HFFc6 (cell line): ENCODE measurements at places on chromosomes 12 and 14. TPM values are rescaled to one million over a fixed set of nuclear protein-coding genes. Genes with fewer than 3 reads are reported as not detected.

Gene NAV3
- 94.3 to 120 TPM (median 120 TPM) in 3 replicates for total RNA-seq

Gene MDP1
- 9.8 to 13.0 TPM (median 11.3 TPM) in 3 replicates for total RNA-seq

Gene PRR4
- 0.97 and 1.2 TPM in 2 replicates for total RNA-seq

DNA sequence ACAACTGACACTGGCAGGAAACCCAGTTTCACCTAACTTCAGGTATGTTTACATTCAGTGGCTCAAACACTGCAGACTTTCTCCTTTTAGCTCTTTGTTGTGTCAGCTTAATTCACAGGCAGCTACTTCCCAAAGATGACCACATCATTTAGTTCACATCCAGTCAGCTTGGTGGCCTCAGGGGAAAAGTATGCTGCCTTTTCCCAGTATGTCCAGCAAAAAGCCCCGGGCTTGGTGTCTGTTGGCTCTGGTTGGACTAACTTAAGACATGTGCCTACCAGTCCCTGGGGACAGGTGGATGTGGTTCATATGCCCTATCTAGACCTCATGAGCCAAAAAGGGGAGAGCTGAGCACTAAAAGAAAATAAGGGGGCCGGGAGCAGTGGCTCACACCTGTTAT, 56.4 kb downstream of the GOLGA5 start:
- peak; percentile 55 for DNase-seq

DNA sequence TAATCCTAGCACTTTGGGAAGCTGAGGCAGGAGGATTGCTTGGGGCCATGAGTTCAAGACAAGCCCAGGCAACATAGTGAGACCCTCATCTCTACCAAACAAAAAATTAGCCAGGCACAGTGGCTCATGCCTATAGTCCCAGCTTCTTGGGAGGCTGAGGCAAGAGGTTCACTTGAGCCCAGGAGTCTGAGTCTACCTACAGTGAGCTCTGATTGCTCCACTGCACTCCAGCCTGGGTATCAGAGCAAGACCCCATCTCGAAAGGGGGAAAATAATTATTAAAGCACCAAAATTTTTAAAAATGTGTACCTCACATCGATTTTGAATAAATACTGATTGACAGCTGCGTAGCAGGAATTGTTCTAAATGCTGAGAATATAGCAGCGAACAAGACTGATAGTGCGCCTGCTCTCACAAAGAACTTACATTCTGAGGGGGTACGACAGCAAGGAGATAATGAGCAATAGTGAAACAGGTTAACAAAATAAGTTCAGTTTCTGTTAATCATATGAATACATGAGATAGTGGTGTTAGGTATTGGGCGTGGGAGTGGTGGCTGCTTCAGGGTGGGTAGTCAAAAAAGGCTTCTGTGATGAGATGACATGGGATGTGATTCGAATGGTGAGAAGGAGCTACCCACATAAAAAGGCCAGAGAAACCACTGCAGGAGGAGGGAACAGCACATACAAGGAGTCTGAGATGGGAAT, 19.6 kb downstream of the HCFC2 start:
- DNase-seq: no peak

Gene AKAP3
- total RNA-seq: 0.51 to 0.77 TPM (median 0.74 TPM) in 3 replicates

- DNase-seq: no peak
Measured at GRCh38 chr14:91302391-91302790, 57.9 kb upstream of the GPR68 start.

DNA sequence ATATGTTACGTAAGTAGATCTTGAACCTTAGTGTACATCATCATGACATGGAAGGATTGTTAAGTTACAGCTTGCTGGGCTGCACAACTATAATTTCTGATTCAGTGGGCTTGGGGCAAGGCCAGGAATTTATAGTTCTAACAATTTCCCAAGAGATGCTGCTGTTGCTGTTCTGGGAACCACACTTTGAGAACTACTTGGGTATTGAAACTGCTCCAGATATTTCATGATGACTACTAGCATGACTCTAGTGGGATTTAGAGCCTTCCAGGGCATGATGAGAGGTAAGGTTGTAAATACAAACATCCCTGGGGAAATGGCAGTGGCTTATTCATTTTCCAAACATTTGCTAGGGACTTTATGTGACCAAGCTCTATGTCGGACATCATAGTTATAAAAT, 904.8 kb upstream of the SEL1L start:
- no peak for DNase-seq

DNA sequence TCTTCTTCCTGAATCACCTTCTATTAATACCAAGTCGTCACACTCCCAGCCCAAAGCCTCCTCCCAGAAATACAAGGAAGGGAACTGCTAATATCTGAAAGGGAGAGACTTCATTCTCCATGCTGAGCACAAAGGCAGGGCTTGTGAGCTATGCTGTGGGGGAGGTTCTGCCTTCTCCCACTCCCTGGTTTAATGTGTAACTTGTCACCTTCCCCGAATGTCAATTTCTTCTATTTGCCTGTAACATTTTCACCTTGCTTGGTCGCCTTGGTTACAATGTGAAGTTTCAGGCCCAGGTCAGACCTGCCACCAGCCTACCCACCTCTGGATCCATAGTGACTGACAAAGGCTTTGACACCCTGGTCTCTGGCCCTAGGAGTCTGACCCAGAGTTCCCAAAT, 82.0 kb upstream of the ESRRB start:
- no peak for DNase-seq

GRCh38 chr12:66380769-66381535, 78.7 kb downstream of the HELB start:
- DNase-seq: no peak

Gene IRAK3
- 0.74 to 4.4 TPM (median 1.2 TPM) in 3 replicates for total RNA-seq

Gene PZP
- total RNA-seq: not detected in 3 replicates

GRCh38 chr12:107130830-107131611, 37.7 kb upstream of the CRY1 start:
- no peak for DNase-seq

Gene SDR9C7
- total RNA-seq: not detected in 3 replicates

DNA sequence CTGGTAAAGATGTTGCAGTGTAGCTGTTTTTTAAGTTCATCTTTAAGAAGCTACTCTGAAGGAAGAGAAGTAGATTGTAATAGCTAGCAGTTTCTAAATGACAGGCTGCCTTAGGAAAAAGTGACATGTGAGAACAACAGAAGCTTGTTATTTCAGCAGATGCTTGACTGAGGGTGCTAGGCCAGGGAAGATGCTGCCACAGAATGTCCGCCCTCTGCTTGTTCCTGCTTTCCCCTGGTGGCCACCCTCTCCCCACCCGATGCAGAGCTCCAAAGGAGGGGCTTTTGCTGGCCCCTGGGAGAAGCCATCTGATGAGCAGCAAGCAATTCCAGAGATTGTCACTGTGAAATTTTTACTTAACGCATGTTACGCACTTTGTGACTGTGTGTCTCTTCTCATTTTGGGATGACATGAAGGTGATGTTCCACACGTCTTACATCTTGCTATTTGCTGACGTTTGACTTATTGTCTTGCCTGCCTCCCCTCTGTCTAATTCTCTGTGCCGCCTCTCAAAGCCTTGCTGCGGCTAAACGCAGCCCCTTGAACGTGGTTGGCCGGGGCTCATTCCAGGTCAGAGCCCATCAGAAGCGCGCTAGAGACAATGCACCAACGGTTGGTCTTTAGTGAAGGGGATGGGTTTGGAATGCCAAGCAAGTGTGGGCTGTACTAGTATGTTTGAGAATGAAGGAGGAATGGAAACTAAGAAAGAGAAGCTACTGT, 44.8 kb downstream of the WDR20 start:
- no peak for DNase-seq

DNA sequence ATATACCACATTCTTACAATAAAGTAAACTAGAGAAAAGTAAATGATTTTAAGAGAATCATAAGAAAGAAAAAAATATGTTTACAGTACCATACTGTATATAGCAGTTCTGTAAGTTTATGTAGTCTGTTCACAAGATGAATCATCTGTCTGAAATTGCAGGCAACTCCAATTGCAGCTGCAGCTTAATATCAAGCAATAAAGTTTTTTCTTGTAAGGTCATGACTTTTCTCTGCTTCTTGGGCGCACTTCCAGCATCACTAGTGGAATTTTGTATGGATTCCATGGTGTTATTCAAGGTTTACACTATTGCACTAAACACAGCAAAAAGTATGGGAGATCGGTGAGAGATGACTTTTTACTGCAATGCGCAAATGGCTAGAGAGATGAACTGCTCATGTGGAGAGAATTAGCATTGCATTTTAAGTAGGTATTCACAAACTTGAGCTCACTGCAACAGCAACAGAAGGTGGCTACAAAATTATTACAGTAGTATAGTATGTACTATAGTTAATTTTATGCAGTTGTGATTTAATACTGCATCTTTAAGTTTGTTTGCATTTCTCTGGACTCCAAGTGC, 445.4 kb upstream of the OR4E1 start:
- no peak for DNase-seq

DNA sequence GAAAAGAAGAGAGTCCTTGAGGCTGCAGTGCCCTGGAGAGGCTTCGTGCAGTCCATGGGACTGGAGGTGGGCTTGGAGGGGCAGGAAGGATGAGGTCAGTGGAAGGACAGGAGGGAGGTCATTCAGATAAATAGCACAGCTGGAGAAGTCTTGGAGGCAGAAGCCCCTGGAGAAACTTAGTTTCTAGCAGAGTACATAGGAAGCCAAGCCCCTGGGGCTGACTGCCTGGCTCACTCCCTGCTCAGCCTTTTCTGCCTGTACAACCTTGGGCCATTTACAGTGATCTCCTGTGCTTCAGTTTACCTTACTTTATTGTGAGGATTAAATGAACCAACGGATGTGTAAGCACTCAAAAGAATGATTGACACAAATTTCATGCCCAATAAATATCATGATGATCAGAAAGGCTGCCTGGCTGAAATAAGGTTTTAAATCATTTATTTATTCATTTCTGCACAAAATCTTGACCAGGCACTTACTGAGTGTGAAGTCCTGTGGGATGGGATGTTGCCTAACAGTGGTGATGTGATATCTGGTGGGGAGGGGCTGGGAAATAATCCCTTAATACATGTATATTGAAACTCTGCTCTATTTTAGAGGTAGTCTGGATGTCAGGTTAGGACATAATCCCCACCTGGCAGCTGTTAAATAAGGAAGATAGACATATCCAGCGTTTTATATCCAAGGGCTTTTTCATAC, 54.3 kb downstream of the PLEKHG7 start:
- no peak for DNase-seq

DNA sequence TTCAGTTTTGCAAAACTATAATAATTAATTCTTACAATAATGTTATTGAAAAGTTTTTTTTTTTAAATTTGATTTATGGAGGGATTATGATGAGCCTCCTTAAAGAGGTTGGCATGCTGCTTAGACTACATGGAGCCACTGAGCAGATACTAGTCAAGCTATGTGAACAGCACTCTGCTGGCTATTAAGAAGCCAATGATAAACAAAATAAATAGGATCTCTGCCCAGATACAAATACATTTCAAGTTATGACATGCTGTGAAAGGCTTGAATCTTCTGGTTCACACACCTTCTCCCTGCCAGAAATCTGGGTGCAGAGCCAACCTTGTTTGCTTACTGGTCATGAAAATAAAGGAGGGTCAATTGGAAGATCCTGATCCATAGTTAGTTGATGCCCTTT, 107.4 kb upstream of the NAV3 start:
- no peak for DNase-seq

GRCh38 chr12:62505786-62506185, 39.2 kb downstream of the MON2 start:
- DNase-seq: no peak

DNA sequence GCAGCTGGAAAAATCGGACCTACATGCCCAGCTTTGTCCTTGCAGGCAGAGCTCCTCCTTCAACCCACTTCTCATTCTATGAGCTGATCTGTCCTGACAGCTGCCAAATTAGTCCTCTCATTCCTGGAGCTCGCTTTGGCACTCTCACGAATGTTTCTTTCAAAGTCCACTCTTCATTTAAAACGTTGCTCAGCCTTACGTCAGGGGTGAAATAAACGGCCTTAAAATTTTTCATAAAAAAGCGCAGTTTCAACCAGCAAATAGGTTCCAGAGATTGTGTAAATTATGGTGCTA, 120.9 kb upstream of the HIF1A start:
- DNase-seq: no peak

- DNase-seq: no peak
Measured at GRCh38 chr12:88510843-88511242, 69.4 kb downstream of the KITLG start.

GRCh38 chr14:32004300-32004699, 72.8 kb upstream of the ARHGAP5 start:
- peak; percentile 43 for DNase-seq

Gene DIO3
- not detected in 3 replicates for total RNA-seq
